ENCODE measurements at places on chromosomes 16 and 17. TPM values are rescaled to one million over a fixed set of nuclear protein-coding genes. Genes with fewer than 3 reads are reported as not detected.

GRCh38 chr16:17776888-17777287 is 306.1 kb upstream of the XYLT1 start:
- peaks cover 6% of the 10 kb centered on the region for H3K4me1 ChIP-seq
- H3K4me3 ChIP-seq: no peak overlapping the region
- H3K36me3 ChIP-seq: no peaks in the 10 kb centered on the region
- no peak overlapping the region for H3K27ac ChIP-seq
- no peaks in the 10 kb centered on the region for H3K27me3 ChIP-seq
- DNase-seq: no peak

DNA sequence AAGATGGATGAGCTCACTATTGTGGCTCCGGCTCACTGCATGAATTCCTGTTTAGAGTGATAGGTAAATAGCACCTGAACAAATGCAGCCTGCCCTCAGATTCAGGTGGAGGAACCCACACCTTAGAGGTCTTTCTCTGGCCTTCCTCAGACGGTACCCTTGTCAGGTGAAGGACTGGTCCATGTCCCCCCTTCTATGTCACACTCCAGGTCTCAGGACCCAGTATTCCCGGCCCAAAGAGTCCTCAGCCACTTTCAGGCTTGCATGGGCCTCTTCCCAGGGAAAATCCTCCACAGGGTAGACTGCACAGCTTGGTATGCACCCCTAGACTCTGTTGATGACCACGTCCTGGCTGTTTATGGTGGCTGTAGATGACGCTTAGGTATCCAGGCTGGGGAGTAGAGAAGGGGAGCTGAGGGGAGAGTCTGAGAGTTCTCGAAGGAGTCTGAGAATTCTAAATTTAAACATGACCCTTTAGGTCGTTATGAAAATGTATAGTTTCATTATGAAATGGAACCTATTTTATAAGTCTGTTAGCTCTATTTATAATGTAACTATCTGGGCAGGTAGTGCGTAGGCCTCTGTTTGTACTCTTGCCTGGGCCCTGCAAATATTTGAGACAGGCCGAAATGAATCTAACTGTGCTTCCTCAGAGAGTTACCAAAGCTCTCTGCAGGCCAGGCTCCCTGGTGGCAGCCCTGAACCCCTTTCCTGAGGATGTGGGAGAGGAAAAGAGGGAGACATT is 32.5 kb upstream of the CCR7 start:
- peak overlapping the region; percentile 22 for H3K27ac ChIP-seq
- H3K4me3 ChIP-seq: no peak overlapping the region
- H3K4me1 ChIP-seq: no peaks in the 10 kb centered on the region
- H3K36me3 ChIP-seq: no peaks in the 10 kb centered on the region
- no peaks in the 10 kb centered on the region for H3K27me3 ChIP-seq

Gene KRTAP4-8
- not detected for total RNA-seq

GRCh38 chr17:2978116-2978515 is 85.3 kb downstream of the OR1D5 start:
- H3K27me3 ChIP-seq: no peaks in the 10 kb centered on the region
- no peak overlapping the region for H3K4me3 ChIP-seq
- peaks cover 16% of the 10 kb centered on the region for H3K4me1 ChIP-seq

Gene SULT1A1
- 11.5 TPM for total RNA-seq

DNA sequence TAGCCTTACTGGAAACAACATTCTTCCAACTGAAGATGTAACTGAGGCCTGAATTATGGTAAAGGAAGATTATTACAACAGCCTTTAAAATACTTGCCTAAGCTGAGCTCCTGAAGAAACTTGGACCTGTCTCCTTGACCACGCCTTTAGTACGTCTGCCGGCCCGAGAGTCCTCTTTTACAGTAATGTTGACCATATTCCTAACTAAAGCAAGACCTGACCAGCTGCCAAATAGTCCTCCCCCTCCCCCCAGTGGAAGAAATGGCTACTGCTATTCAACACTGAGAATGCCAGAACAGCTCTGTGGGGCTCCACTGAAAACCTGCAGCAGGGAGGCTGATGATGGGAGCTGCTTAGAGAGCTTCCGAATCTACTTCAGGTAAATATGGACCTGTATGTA is 12.6 kb upstream of the FOXJ1 start:
- H3K36me3 ChIP-seq: no peaks in the 10 kb centered on the region
- H3K27me3 ChIP-seq: no peaks in the 10 kb centered on the region
- H3K27ac ChIP-seq: no peak overlapping the region
- no peak for DNase-seq

DNA sequence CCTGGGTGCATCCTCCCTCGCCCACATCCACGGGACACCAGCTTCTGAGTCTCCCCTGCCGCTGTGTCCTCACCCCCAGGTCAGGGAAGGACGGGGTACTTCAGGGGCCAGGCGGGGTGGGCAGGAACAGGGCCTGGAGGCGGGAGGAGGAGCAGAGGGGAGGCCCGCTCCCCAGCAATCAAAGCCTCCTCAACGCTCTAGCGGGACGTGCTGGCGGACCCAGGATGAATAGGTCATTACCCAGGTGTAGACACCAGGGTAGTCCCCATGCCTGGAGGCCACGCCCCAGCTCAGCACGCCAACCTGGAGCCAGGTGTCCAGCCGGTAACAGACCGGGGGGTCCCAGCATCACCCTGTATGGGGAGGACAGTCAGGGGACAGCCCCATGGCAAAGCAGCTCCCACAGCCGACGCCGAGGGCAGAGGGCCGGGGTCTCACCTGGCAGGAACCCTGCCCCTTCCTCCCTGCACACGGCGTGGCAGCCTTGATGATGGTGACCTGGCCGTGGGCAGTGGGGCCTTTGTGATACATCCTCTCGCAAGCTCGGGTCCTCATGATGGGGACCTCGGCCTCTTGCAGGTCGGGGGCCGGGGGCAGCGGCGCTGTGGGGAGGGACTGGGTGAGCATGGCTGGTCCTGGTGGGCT is 24.2 kb downstream of the TPSD1 start:
- no peak for DNase-seq
- H3K4me3 ChIP-seq: no peak overlapping the region
- no peaks in the 10 kb centered on the region for H3K4me1 ChIP-seq
- H3K27me3 ChIP-seq: no peaks in the 10 kb centered on the region
- no peak overlapping the region for H3K27ac ChIP-seq

- no peak for DNase-seq
- H3K36me3 ChIP-seq: no peaks in the 10 kb centered on the region
- H3K27ac ChIP-seq: no peak overlapping the region
- H3K4me1 ChIP-seq: peaks cover 16% of the 10 kb centered on the region
- no peaks in the 10 kb centered on the region for H3K27me3 ChIP-seq
These were observed 3.3 kb upstream of the TEDC2 start for GRCh38 chr16:2456551-2457153.

Gene KRTAP1-4
- not detected for total RNA-seq

Gene FA2H
- total RNA-seq: not detected

- H3K4me3 ChIP-seq: peak overlapping the region; percentile 66
- no peaks in the 10 kb centered on the region for H3K36me3 ChIP-seq
- H3K27ac ChIP-seq: peak overlapping the region; percentile 94
- peaks cover 55% of the 10 kb centered on the region for H3K4me1 ChIP-seq
- no peaks in the 10 kb centered on the region for H3K27me3 ChIP-seq
These were observed 1.2 kb downstream of the FOXF1 start for GRCh38 chr16:86511317-86512161.

Gene AOC2
- 2.2 TPM for total RNA-seq

- DNase-seq: no peak
- no peaks in the 10 kb centered on the region for H3K27me3 ChIP-seq
- no peaks in the 10 kb centered on the region for H3K36me3 ChIP-seq
- no peak overlapping the region for H3K4me3 ChIP-seq
- peak overlapping the region; percentile 53 for H3K27ac ChIP-seq
These were observed 46.4 kb upstream of the ENPP7 start for GRCh38 chr17:79684132-79684985.

- H3K36me3 ChIP-seq: no peaks in the 10 kb centered on the region
- H3K27ac ChIP-seq: no peak overlapping the region
- no peak overlapping the region for H3K4me3 ChIP-seq
- H3K27me3 ChIP-seq: no peaks in the 10 kb centered on the region
- no peaks in the 10 kb centered on the region for H3K4me1 ChIP-seq
These were observed 10.4 kb upstream of the KDM6B start for GRCh38 chr17:7823581-7824001.

Gene SLC16A13
- 2.0 TPM for total RNA-seq

Gene CLEC19A
- not detected for total RNA-seq

Gene ADAMTS18
- total RNA-seq: 0.25 TPM

DNA sequence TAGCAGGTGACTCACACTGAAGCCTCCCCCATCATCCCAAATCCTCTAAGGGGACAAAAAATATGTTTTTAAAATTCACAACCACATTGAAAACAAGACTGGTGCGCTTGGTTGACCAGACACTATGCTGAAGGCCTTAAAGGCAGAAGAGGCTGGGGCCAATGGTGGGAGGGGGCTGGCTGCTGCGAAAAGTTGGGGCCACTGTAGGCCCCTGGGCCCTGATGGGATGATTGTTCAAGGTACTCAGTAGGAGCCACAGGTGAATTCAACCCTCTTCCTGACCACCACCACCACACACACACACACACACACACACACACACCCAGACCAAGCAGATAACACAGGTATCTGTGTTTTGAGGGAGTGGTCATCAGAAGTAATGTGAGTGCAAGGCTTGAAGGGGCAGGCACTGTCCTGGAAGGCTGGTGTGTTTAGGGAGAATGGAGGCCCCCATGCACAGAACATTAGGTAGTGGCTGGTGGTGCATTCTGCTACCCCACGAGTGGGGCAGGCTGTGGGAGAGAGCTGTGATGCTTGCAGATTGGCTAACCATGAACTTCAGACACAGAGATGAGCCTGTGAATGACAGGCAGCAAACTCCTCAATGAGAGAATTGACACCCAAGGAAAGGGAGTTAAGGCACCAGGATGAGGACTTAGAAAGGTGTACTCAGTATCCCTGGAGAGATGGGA is 55.0 kb downstream of the NT5M start:
- H3K27ac ChIP-seq: no peak overlapping the region
- H3K36me3 ChIP-seq: no peaks in the 10 kb centered on the region
- no peaks in the 10 kb centered on the region for H3K27me3 ChIP-seq
- H3K4me1 ChIP-seq: peaks cover 8% of the 10 kb centered on the region

Gene MYO15B
- total RNA-seq: 160 TPM

GRCh38 chr16:81446907-81447268 is 2.3 kb downstream of the CMIP start:
- H3K36me3 ChIP-seq: no peaks in the 10 kb centered on the region
- no peaks in the 10 kb centered on the region for H3K27me3 ChIP-seq
- peaks cover 48% of the 10 kb centered on the region for H3K4me1 ChIP-seq

Gene ZPBP2
- not detected for total RNA-seq

GRCh38 chr16:55662644-55663031 is 6.8 kb downstream of the SLC6A2 start:
- H3K27me3 ChIP-seq: no peaks in the 10 kb centered on the region
- no peaks in the 10 kb centered on the region for H3K36me3 ChIP-seq
- peaks cover 25% of the 10 kb centered on the region for H3K4me1 ChIP-seq
- peak overlapping the region; percentile 58 for H3K27ac ChIP-seq
- DNase-seq: no peak

- no peaks in the 10 kb centered on the region for H3K36me3 ChIP-seq
- DNase-seq: no peak
- no peaks in the 10 kb centered on the region for H3K27me3 ChIP-seq
- no peaks in the 10 kb centered on the region for H3K4me1 ChIP-seq
These were observed 11.8 kb downstream of the PLCG2 start for GRCh38 chr16:81790830-81791435.

Gene HCRT
- not detected for total RNA-seq

Gene TPSD1
- 7.1 TPM for total RNA-seq

Gene YPEL3
- 116 TPM for total RNA-seq

DNA sequence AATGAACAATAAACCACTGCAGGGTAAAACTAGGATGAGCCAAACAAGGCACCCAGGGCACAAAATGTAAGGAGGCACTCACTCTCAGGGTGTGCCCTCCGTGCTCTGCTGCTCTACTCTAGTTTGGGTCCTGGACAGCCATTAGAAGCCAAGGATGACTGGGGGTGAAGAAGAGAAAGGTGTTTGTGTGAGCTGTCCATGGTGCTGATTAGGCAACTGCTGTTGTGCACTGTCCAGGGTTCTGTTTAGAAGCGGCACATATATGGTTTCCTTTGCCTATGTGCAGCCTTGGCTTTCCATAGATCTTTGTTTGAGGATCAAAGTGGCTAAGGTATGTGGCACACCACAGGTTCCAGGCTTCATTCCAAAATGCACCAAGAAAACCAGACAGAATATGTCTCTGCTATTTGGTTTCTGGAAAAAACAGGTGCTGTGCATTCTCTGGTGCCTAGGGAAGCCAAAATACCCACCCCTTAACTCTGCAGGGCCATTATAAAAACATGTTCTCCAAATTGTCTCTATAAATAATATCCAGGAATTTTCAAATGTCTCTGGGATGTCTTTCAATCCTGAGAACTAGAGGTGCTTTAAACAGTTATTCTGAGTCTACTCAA is 123.5 kb downstream of the CBLN1 start:
- no peaks in the 10 kb centered on the region for H3K36me3 ChIP-seq
- no peak overlapping the region for H3K27ac ChIP-seq
- H3K4me3 ChIP-seq: no peak overlapping the region
- H3K27me3 ChIP-seq: no peaks in the 10 kb centered on the region
- H3K4me1 ChIP-seq: no peaks in the 10 kb centered on the region

Gene CCL17
- total RNA-seq: not detected

- H3K36me3 ChIP-seq: no peaks in the 10 kb centered on the region
- no peak overlapping the region for H3K27ac ChIP-seq
- DNase-seq: no peak
- no peaks in the 10 kb centered on the region for H3K27me3 ChIP-seq
These were observed 2.0 kb upstream of the RDM1 start for GRCh38 chr17:35932586-35932985.

Gene CDT1
- total RNA-seq: 10.8 TPM

DNA sequence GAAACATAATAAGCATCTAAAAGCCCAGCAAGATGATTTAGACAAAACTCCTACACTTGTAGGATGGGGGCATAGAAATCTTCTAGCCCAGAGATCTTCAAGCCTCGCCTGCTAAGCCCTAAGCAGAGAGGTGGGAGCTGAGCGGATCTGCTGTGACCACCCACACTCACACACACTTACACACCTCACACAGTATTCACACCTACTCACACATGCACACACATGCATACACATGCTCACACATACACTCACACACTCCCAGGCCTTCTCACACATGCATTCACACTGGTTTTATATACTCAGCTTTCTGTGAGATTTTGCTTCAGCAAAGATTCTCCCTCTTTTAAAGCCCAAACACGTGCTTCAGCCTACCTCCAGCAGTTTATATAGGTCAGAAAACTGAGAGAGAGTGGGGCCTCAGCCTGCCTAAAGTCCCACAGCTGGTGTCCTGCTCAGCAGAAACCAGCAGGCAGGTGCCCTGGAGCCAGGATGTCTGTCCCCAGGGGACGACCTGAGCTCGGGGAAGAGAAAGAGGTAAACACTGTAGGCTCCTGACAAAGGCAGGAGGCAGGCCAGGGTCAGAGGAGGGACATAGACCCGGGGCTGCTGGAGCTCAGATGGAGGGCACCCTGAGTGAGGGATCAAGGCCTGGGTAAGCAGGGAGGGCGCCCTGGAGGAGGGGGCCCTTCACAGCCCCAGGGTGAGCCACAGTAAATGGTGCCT is 12.0 kb upstream of the KRT19 start:
- H3K27me3 ChIP-seq: no peaks in the 10 kb centered on the region
- peaks cover 23% of the 10 kb centered on the region for H3K4me1 ChIP-seq
- H3K36me3 ChIP-seq: no peaks in the 10 kb centered on the region
- no peak overlapping the region for H3K4me3 ChIP-seq

GRCh38 chr16:55479430-55480140 is 587 bp downstream of the MMP2 start:
- peak overlapping the region; percentile 94 for H3K27ac ChIP-seq
- H3K36me3 ChIP-seq: no peaks in the 10 kb centered on the region
- H3K4me3 ChIP-seq: peak overlapping the region; percentile 67

- H3K36me3 ChIP-seq: no peaks in the 10 kb centered on the region
- H3K27ac ChIP-seq: no peak overlapping the region
- no peaks in the 10 kb centered on the region for H3K27me3 ChIP-seq
- no peak for DNase-seq
- H3K4me3 ChIP-seq: no peak overlapping the region
- no peaks in the 10 kb centered on the region for H3K4me1 ChIP-seq
These were observed 123.3 kb downstream of the CDH13 start for GRCh38 chr16:82750068-82750467.

Gene KRTAP3-2
- not detected for total RNA-seq

Gene ABI3
- total RNA-seq: 11.0 TPM

Data from vagina (tissue), 2 donors.